Upper lobe of right lung (tissue), 1 donor: ENCODE measurements at places on chromosomes 7 and 10.
A peak's percentile ranks its signal among the peaks of the same experiment; 100 is the strongest.

DNA sequence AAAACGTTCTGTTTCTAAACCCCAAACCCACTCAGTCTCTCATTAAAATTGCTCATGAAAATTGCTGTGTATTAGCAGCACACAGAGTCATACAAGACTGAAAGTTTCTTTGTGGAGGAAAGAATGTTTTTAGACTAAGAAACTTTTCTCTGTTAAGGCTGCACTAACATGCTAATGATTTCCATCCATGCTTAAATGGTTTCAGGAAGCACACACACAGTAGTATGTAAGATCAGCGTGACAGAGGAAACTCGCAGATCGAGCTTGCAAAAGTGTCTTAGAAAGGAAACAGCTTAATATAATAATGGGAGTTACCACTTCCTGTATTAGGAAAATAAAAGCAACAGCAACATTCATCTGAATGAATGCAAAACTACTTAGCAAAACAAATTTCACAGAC is 112.7 kb downstream of the ICA1 start:
- no peak for DNase-seq

DNA sequence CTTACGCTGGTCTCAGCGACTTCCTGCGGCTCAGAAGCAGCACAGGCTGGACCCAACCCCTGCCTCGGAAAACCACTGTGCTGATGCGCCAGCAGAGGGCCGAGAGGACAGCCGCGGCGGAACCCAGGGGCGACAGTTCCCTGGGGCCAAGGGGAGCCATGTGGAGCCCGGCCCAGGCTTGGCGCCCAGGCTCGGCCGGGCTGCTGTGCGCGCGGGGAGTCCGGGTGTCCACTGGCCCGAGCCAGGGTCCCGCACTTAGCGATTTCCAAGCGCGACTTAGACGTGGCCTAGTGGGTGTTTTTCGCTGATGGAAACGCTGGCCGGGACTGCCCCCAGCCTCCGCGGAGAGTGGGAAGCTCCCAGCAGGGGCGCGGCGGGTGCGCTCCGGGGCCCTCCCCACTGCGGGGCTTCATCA is 18.6 kb upstream of the ZNF32 start:
- no peak for DNase-seq

GRCh38 chr10:21196822-21197395 is 299.8 kb upstream of the NEBL start:
- no peak for DNase-seq

GRCh38 chr10:132607491-132607890 is 69.9 kb downstream of the INPP5A start:
- DNase-seq = no peak

- DNase-seq = no peak
Observed at GRCh38 chr10:66892871-66893270, 33.0 kb upstream of the LRRTM3 start.

GRCh38 chr7:134041477-134041876 is 85.7 kb upstream of the LRGUK start:
- no peak for DNase-seq

- peak; percentile 94 for DNase-seq
Observed at GRCh38 chr10:15168291-15168785, at the start of gene NMT2. NMT2 (minus strand) TSS chr10:15168693; CDS start chr10:15168612, 81 bp downstream.
